ENCODE measurements at places on chromosomes 7 and 10.

DNA sequence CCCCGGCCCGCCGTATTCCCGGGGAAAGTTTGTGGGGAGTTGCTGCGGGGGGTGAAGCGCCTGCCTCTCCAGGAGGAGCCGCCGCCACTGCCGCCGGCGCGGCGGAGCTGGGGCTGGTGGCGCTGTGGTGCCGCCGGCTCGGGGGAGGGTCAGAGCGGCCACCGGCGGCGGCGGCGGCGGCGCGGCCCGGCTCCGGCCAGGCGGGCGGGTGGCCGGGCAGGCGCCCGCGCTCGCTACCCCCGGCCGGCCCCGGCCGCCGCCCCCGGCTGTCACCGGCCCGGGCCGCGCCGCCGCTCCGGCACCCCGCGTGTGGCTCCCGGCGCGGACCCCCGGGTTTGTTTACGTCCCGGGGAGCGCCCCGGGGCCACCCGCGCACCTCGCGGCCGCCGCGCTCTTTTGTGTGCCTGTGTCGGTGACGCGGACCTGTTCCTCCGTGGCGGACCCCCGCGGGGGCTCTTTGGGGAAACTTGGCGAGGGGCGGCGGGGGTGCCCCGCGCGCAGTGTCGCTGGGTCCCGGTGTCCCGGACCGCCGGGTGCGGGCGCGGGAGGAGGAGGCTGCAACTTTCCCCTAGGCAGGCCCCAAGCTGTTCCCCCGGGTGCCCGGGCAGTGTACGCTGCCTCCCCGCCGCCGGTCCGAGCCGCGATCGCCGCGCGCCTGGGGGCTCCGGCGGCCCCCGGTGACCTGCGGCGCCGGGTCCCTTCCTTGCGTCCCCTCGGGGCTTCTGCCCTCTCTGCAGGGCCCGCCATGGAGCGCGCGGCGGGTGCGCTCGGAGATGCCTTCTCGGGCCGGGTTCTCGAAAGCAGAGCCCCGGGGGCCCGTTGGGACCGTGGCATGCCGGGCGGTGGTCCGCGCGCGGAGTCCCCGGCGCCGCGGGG, 593 bp upstream of the CUX1 start:
- DNase-seq = peak; percentile 72

GRCh38 chr10:48982584-48982983, 42.9 kb upstream of the LRRC18 start:
- DNase-seq = no peak

DNA sequence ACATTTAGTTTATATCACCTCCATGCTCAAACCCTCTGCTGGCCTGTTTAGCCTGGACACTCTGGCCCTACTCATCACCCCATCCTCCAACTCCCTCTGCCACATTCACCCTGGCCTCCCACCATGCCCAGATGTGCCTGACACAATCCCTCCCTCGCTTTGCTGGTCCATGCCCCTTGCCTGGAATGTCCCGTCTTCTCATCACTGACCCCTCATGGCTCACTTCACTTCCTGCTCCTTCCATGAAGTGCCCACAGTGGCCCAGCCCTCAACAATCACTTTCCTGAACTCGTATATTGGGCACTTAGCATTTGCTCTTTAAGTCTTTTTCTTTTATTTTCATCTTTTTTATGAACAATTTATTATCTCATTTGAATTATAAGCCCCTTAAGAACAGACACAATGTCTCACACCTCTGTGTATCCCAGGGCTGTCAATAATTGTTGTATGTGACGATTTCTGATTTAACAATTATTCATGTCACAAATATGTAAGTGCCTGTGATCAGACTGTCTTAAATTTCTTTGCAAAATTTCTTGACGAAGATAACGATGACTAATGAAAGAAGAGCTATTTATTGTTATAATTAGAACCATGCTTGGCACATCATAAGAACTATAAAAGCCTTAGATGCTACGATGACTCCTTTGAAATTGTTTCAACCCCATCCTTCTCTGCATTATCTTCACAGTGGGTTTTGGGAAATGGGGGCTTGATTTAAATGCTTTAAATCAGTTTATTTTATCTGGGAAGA, 209.9 kb upstream of the YAE1 start:
- no peak for DNase-seq

DNA sequence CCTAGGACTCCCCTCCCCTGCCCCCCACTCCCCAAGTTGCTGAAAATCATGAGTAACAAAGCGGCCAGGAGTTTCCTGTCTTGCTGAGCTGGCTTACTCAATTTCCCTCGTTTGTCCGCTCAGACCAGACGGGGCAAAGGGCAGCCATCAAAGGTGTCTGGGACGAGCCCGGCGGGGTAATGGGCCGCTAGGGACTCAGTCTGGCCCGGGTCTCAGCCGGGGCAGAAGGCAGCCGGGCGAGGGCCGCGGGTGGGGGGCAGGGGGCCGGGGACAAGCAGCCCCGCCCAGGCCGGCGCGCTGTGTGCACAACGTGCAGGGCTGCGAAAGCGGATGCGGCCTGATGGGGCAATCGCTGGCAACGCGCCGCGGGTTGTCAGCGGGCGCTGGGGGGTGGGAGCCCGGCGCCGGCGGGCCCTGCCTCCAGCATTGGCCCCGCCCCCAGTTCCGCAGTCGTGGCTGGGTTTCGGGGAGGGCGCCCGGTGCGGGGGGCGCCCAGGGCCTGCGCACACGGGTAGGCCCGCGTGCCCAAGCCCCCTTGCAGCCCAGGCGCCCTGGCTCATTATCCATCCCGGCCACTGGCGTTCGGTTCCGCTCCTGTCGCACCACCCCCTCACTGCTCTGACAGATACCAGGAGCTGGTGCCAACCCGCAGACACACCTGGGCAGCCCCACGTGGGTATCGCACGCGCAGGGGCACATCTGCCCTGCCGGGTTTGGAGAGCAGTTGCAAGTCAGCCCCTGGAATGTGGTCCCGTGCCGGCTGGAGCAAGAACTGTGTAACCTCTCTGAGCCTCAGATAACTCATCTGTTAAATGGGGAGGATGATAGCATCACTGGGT, 35.1 kb downstream of the DNAJB12 start:
- DNase-seq = peak; percentile 96

- DNase-seq = peak; percentile 17
Measured at GRCh38 chr7:32660936-32661335, 165.6 kb downstream of the AVL9 start.

- DNase-seq = no peak
Measured at GRCh38 chr10:97388152-97388551, 13.0 kb downstream of the RRP12 start.

DNA sequence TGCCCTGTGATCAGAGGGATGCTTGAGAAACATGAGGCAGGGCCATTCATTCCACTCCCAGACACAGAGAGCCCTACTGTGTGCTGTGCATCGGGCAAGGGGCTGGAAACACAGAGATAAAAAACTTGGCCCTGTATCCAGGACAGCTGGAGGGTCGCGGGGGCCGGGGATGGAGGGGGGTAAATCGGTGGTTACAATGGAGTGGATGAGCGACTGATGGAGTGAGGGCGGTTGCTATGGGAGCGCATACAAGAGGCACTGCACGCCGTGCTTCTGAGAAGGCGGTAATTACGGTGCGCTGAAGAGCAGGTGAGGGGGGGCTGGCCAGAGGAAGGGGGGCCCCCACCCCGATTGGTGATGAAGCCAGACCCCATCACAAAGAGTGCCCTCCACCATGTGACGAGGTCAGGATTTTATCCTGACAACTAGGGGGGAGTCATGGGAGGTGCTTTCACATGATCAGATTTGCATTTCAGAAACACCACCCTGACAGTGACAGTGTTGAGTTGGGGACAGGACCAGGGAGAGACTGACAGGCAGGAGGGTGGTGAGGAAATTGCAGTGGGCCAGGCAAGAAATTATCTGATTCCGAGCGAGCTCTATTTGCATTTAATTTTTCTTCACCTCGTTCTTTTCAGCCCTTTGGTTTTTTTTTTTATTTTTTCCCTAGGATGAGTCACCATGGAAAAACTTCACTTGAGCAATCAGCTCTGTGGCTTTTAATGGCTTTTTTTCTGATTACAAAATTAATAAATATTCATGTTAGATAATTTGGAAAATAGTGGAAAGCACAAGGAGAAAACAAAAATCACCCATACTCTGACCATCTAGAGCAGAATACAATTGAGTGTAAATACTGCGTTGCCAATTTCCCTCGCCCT, 7.8 kb downstream of the CPA5 start:
- DNase-seq = peak; percentile 84

DNA sequence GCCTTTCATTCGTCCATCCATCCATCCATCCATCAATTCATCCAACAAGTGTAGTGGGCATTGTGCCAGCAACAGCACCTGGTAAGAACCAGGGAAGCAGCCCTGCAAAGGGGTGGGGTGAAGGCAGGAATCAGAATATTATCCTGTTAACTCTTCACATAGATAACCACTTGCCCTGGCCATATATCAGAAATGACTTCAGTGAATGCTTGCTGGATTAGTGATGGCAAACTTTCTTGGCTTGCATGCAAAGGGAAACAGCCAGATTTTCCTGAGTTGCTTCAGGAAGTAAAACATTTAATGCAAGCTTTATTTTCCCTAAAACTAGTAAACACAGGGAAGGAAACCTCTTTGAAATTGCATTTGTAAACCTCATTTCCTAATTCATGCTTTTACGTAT, 743 bp downstream of the OR2A5 start:
- no peak for DNase-seq

GRCh38 chr7:108659867-108660266, 90.2 kb downstream of the DNAJB9 start:
- no peak for DNase-seq

DNA sequence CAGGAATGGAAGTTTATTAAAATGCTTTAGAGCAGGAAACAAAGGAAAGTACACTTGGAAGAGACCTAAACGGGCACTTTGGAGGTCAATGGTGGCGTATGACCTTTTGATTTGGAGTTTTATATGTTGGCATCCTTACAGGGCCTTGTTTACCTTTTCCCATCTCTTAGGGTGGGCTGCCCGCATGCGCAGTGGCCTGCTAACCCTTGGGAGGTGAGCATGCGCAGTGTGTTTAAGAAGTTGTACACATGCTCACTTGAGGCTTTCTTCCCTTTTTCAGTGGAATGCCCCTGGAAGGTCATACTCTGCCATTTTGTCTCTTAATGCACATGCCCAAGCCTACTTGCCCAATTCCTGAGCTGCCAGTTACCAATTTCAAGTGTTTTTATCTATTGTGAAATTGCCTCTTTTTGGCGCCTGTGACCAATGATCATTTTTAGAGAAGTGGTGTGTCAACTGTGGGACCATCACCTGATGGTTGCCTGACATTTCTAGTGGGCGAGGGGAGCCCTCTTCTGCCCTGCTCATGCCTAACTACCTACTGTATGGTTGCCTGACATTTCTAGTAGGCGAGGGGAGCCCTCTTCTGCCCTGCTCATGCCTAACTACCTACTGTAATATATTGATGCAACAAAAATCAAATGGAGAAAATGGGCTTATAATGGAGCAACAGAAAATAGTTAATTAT, 138.0 kb downstream of the PPP1R9A start:
- no peak for DNase-seq

- DNase-seq = no peak
Measured at GRCh38 chr7:13035233-13035632, 347.8 kb downstream of the ARL4A start.

DNA sequence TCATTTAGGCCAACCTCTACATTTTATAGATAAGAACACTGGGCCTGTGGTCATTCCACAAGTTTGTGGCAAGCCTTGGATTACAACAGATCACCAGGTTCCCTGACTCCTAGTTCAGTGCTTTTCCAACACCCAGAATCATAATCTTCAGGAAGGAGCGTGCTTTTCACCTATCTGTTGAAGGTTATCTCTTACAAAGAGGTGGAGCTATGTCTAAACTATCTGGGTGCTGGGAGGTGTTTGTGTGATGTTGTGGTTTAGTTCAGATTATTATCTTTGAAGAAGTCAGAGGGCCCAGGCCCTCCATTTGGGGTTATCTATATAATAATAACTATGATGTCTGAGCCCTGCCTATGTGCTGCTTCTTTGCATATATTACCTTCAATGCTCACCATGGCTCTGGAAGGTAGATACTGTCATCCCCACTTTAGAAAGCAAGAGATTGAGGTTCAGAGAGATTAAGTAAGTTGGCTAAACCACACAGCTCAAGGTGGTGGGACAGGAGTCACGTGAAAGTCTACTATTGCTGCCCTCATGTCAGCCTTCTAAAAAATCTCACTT, 24.0 kb downstream of the IL2RA start:
- no peak for DNase-seq

GRCh38 chr7:72446131-72446530, 34.0 kb upstream of the CALN1 start:
- no peak for DNase-seq

All from adipocyte (in vitro differentiated cells).